GOT3 (cell line): ENCODE measurements at places on chromosomes 11 and 22.

- DNase-seq, result no peak
Measured at GRCh38 chr22:36360011-36360410, 27.8 kb downstream of the MYH9 start.

GRCh38 chr11:104057908-104058307 is 21.5 kb downstream of the DDI1 start:
- DNase-seq, result no peak

GRCh38 chr11:78083021-78083420 is 3.4 kb upstream of the NDUFC2 start:
- no peak for DNase-seq

GRCh38 chr22:29689880-29690213 is 30.0 kb upstream of the CABP7 start:
- DNase-seq, result no peak

GRCh38 chr11:44243595-44244343 is 66.2 kb downstream of the ALX4 start:
- no peak for DNase-seq

DNA sequence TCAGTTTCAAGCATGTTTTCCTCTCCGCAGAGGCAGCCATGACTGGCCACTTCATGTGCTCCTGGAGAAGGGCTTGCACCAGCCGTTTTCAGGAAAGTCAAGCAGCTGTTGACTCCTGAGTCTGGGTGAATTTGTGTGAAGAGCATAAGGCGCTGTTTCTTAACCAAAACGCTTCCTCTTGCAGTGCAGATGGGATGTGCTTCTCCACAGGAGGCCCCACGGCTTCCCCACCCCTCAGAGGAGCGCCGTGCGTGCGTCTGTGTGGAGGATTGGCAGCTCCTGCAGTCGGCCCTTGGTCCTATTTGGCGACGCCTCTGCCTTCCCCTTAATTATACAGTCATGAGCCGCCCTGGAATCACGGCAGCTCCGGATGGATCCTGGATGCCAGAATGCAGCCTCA is 54.1 kb upstream of the B3GAT1 start:
- DNase-seq, result no peak

- DNase-seq, result no peak
Measured at GRCh38 chr11:1746511-1746931, 3.9 kb downstream of the IFITM10 start.

- no peak for DNase-seq
Measured at GRCh38 chr11:8091721-8092120, 10.7 kb downstream of the TUB start.

DNA sequence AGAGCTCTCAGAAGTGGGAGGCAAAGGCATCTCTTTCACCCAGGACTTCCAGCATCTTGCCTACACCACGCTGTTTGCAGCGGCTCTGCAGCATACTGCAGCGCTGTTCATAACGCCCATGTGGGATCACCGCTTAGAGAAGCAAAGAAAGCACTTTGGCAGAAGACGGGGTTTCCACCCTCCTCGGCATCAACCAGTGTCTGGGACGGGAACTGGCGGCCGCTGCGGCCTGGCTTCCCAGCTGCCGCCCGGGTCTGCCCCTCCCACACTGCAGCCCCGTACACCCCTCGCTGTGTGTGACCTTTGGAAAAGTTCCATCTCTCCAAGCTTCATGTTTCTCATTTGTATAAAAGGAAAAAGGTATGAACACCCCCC is 545 bp upstream of the TIRAP start:
- no peak for DNase-seq

GRCh38 chr11:64826578-64827450 is 16.5 kb upstream of the MEN1 start:
- no peak for DNase-seq

- DNase-seq, result no peak
Measured at GRCh38 chr22:31248138-31248745, 36.1 kb downstream of the LIMK2 start.

- DNase-seq, result no peak
Measured at GRCh38 chr11:15286465-15286864, 171.7 kb downstream of the INSC start.

DNA sequence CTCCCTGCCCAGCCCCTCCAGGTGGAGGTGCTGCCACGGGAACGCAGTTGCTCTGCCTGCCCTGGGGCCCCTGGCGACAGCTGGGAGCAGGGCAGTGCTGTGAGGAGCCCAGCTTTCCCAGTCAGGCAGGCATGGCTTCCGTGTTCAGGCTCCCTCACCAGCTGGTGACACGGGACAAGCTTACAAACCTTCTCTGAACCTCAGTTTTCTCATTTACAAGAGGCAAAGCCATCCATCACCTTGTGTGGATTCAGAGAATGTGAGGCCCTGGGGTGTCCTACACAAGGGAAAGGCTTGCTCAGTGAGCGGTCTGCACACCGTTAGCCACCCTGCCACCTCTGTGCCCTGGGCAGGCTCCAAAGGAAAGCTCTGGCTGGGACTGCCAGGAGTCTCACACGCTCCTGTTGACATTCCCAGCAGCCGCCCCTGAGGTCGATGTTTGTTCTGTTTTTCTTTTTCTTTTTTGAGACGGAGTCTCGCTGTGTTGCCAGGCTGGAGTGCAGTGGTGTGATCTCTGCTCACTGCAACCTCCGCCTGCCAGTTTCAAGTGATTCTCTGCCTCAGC is 23.5 kb downstream of the SUN2 start:
- no peak for DNase-seq

DNA sequence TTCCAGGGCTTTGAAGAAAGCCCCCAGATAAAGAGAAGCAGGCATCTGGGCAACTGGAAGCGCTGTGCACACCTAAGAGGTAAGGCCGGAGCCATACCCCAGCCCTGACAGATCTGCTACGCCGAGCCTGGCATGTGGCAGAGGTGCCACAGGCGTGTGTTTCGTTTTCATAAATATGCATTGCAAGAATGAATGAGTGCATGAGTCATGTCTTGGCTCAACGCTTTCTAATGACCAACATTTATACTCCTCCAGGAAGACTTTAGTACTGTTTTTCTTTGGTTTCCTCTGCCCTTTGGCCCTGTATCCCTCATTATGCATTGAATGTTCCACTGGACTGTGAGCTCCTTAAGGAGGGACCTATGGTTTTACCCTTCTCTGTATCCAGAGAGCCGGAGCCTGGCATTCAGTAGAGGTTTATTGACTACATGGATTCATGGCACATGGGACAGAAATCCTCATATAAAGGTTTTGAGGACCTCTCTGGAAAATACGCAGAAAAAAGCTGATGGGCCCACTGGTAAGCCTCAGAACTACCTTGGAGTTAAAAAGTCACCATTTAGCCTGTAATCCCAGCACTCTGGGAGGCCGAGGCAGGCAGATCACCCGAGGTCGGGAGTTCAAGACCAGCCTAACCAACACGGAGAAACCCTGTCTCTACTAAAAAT is 38.9 kb upstream of the CSNK2A3 start:
- DNase-seq, result no peak

- no peak for DNase-seq
Measured at GRCh38 chr11:102014756-102015155, 32.5 kb upstream of the CFAP300 start.

DNA sequence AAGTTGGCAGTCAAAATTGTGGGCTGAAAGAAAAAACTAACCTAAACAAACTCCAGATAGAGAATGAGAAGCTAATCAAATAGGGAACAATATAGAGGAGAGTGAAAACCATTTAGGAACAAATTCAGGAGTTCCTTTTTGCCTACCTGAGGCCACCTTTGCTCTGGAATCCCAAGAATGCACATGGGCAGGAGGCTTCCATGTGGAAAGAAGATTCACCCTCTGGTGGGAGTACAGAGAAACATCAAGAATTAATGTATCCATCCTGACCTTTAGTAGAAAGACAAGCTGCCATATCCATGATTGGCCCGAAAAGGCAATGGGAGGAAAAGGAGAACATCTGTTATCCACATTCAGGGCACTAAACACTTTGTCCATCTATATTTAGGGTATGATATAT is 35.0 kb upstream of the MRGPRX1 start:
- DNase-seq, result no peak

- DNase-seq, result no peak
Measured at GRCh38 chr11:110798201-110798900, 86.1 kb upstream of the ARHGAP20 start.

DNA sequence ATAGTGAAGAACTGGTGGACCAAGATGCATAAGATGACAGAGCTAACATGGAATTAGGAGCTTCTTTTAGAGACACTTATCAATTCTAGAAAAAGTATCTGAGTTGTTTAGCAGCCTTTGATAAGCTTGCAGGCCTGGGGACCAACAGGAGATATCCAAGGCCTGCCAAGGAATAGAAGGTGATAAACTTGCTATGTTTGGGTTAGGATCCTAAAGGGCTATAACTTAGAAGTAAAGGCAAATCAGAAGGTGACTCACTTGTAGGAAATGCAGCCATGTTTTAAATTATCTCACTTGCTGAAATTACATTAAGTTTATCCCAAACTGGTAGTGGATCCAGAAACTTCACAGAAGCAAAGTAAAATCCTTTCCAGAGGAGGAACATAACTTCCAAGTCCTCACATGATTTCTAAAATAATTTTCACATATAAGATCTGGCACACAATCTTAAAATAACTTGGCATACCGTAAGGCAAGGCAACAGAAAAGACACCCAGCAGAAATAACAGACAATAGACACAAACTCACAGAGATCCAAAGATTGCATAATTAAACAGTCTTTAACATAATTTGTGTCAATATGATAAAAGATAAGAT is 69.6 kb upstream of the TEAD1 start:
- no peak for DNase-seq

GRCh38 chr11:103585911-103586310 is 450.5 kb upstream of the DDI1 start:
- DNase-seq, result no peak

GRCh38 chr11:84173078-84173477 is 886.9 kb upstream of the CCDC90B start:
- no peak for DNase-seq

- no peak for DNase-seq
Measured at GRCh38 chr22:43474161-43475101, 62.6 kb downstream of the MPPED1 start.

DNA sequence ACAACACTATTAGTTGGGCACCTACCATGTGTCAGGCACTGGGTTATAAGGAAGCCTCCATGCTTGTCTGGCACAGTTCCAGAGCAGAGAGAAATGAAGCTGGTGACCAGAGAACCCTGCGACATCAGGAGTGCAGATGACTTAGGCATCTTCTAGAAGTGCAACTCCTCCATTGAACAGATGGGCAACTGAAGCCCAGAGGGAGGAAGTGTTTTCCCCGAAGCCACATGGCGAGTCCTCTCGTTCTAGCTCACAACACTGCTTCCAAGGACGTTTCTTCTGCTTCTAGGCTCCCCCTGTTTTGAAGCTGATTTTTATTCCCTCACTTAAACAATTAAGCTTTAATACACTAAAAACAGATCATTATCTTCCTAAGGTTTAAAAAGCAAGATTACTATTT is 109.8 kb upstream of the SYT13 start:
- DNase-seq, result no peak

DNA sequence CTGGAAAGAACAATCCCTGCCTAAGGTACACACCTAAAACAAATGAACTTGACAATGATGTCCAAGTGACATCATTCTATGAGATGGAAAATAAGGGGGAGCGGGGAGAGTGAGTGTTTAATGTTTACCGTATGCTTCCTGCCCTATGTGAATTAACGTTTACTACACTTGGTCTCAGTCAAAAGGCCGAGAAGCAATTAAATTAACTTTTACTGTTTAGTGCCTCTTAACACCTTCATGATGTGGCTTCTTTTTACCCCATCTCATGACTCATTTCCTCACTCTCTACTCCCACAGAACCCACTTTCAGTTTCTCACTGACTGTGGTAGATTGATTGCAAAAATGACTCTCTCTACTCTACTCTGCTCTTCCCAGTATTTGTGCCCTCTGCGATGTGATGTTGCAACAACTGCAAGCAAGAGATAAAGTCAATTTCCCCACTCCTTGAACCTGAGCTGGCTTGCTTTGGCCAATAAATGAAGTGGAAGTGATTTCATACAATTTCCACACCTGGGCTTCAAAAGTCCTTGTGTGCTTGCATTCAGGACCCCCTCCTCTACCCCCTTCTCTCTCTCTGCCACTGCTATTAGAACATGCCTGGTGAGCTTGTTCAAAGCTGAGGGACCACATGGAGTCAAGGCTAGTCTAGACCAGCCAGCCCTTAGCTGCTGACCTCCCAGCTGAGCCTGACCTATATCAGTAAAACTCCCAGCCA is 11.6 kb upstream of the ALKBH3 start:
- no peak for DNase-seq

DNA sequence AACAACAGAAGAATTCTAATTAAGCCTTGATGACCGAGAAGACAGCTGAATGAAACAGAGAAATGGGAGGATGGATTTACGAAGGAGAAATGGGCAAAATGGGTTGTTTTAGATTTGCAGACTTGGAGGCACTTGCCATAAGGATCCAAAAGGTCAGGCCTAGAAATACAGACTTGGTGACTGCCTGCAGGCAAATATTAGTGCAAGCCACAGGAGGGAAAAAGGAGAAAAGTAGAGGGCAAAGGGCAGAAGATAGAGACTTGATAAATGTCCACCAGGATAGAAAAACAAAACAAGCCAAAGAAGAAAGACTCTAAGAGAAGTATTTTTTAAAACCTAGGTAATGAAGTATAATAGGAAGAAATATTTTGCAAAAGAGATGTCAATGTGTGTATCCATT is 13.1 kb downstream of the CCDC34 start:
- no peak for DNase-seq

GRCh38 chr11:13278609-13279486 is 1.3 kb downstream of the BMAL1 start:
- DNase-seq, result no peak
